ENCODE measurements at places on chromosomes 5 and 9.

DNA sequence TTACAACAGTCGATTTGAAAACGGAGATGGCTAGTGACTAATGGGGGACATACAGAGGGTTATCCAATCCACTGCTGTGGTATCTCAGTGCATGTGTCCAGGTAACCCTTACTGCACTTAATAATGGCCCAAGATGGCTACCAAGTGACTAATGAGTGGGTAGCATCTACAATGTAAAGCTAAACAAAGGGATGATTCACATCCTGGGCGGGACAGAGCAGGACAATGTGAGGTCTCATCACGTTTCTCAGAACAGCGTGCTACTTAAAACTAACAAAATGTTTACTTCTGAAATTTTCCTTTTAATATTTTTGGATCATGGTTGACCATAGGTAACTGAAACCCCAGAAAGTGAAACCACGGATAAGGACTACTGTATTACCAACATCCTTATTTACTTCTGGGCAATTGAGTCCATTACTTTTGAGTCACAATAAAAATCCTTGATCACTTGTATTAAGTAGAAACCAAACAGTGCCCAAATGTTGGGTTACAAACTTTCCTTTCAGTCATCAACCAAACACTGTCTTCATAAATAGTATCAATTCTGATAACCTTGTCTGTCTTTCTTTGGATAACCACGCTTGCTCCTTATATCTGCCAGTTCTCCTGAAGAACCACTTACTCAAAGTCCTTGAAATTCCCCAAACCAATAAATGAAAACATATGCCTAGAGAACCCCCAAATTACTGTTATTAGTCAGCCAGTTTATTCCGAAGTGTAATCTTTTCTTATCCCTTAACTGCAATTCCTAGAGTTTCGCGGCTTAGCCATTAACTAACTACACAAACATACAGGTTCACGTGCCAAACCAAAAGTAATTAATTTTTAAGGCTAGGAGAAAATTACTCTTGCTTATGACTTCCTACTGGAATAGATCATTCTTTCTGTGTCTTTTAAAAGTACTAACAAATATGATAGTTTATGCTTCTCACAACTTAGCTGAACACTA is 59.7 kb downstream of the ELL2 start:
- no peak for DNase-seq

DNA sequence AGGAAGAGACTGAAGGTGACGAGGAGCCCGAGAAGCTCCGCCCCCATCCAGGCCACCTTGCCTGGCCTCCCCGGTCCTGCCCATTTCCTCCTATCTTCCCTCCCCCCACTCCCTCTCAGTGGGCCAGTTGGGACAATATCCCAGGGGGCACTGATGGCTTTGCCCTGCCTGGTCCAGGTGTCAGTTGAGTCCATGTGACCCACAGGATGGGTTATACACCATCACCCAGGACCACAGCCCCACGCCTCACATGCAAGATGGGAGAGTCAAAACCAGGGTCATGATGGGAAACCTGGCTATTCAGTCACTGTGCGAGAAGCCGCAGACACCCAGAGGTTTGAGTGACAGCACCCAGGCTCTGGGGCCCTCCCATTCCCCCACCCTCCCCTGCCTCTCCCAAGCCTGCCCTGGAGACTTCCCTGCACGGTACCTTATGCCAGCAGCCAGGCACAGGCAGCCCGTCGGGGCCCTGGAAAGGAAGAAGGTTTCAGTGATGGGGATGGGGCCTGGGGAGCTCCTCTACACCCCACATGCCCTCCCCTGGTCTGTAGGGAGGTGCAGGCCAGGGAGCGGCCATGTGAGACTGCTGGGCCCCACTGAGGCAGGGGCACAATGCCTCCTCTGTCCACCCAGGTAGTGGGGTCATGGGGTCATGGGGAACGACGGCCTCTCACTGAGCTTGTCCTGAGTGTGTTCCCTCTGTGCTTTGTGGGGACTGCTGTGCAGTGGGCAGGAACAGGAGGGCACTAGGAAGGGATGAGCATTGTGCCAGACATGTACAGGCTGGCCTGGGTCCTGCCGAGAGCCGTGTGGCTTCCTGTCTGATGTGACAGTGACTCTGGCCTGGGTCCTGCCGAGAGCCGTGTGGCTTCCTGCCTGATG is 6.3 kb upstream of the PHYKPL start:
- DNase-seq = no peak

DNA sequence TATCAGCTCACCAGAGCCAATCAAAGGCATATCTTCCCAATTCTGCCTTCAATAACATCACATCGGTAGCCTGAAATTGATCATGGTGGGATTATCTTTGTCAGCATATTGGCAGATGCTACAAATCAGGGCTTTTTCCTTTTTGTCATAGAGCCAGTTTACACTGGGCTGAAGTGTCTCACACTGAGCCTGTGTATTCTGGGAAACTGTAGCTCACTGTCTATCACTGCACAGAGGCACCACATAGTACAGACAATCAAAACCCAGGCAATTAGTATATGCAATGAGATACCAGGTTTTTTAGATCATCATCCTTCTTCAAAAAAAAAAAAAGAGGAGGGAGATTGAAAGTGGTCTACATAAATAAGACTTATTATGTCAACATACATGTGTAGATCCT is 46.6 kb downstream of the ADAM19 start:
- no peak for DNase-seq

GRCh38 chr5:126103868-126104267 is 319.3 kb upstream of the GRAMD2B start:
- DNase-seq = no peak

GRCh38 chr9:113986931-113987330 is 91.2 kb downstream of the AMBP start:
- no peak for DNase-seq

GRCh38 chr5:154135125-154135817 is 55.3 kb upstream of the GALNT10 start:
- no peak for DNase-seq

DNA sequence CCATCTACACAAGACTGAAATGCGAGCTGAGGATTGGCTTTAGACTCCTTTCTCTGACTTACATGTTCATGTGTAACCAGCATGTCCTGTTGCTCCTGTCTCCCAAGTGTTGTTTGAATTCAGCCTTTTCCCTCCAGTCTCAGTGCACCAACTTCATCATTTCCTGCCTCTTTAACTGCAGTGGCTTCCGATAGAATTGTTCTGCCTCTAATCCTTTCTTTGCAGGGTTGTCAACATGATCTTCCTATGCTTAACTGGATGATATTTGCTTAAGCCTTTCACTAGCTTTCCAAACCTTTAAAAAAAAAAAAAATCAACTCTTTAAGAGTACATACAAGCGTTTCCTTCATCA is 6.7 kb upstream of the FYB1 start:
- no peak for DNase-seq

- no peak for DNase-seq
These were observed 6.1 kb downstream of the SLCO4C1 start for GRCh38 chr5:102290004-102290403.

- DNase-seq = no peak
These were observed 9.9 kb upstream of the ALDOB start for GRCh38 chr9:101445353-101446029.

- no peak for DNase-seq
These were observed 61.4 kb upstream of the ICE1 start for GRCh38 chr5:5360941-5361520.

DNA sequence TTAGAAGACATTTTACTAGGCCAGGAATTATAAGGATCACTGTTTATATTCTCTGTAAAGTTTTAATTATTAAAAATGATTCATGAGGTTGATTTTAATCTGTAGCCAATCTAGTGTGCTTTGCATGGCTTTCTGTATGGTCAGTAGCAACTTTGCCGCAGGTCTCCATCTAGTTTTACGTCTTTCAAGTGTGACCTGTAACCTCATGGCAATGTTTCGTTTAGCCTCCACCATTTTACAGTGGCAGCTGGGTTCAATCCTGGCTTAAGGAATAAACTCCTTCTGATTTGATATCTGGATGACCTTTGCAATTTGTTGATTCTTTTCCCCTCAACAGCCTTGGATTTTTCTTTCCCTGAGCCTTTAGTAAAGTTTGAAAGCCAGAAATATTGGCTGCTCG is 434.5 kb upstream of the CDH9 start:
- DNase-seq = no peak

- no peak for DNase-seq
These were observed 507.6 kb downstream of the SPATA31D1 start for GRCh38 chr9:82495884-82496777.

- no peak for DNase-seq
These were observed 210.6 kb downstream of the GOLPH3 start for GRCh38 chr5:31963358-31964006.

- no peak for DNase-seq
These were observed 17.7 kb downstream of the CMBL start for GRCh38 chr5:10289991-10290390.

DNA sequence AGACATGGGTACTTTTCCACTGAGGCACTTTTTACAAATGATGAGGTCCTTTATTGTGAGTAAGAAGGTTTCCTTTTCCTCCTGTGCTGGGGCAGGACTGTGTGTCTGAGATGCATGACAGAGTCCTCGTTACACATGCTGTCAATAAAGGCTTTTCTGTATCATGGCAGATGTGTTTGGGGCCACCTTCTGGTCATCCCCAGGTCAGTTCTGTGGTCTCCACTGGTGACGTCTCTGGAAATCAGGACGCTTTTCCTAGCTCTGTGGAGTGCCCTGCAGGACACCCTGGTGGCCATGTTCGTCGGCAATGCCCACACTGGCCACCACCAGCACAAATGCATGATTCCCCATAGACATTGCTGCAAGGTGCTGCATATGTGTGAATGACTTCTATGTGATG is 2.8 kb downstream of the CMBL start:
- DNase-seq = no peak

DNA sequence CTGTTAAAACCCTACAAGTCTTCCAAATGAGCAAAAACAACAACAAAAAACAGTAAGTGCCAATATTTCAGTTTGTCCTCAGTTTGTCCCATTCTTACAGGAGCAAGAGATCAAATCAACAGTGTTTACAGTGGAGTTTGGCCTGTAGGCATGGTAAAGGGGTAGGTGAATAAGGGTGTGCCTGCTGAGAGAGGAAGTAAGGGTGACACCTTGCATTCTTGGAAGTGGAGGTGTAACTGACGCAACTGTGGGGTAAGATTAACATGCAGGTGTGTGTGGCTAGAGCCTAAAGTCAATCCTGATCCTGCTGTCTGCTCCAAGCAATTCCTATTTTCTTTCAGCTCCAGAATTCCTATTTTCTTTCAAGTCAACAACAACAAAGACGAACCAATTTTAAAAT is 43.4 kb downstream of the PFDN1 start:
- DNase-seq = no peak

- no peak for DNase-seq
These were observed 139.6 kb upstream of the PHYKPL start for GRCh38 chr5:178372142-178372571.

GRCh38 chr5:1793966-1794900 is 5.4 kb downstream of the MRPL36 start:
- DNase-seq = no peak

GRCh38 chr5:60362158-60362557 is 337.8 kb downstream of the DEPDC1B start:
- no peak for DNase-seq

DNA sequence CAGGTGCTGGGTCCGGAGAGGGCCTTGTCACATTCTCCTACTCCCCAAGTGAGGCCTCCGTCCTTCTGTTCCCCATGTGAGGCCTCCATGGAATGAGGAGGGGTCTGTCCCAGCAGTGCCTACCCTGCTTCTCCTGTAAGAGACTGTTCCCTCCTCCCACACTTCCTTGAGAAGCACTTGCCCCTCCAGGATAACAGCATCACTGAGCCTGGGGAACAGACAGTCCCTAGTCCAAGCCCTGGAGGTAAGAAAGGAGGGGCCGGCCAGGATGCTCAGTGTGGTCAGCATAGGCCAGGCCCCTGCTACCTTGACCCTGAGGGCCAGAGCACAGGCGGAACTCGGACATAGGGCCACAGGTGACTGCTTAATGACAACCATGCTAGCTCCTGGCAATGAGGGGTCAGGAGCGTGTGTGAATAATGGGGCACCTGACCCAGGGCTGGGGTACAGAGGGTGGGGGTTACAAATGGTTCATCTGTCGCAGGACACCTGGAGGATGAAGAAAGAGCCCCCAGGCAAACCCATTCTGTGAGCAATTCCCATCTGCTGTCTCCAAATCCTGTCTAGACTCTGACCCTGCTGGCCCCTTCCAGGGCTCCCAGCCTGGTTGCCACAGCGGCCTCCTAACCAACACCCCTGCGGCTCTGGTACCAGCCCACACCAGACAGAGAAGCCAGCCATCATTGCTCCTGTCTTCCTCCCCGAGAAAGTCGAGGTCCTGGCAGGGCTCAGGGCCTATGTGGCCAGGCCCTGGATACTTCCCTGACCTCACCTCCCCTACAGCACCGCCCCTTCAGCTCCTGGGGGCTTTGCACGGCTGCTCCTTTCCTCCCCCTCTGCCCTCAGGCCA is 20.3 kb downstream of the RALGDS start:
- DNase-seq = no peak

- DNase-seq = no peak
These were observed 6.1 kb downstream of the AFAP1L1 start for GRCh38 chr5:149277801-149278200.

DNA sequence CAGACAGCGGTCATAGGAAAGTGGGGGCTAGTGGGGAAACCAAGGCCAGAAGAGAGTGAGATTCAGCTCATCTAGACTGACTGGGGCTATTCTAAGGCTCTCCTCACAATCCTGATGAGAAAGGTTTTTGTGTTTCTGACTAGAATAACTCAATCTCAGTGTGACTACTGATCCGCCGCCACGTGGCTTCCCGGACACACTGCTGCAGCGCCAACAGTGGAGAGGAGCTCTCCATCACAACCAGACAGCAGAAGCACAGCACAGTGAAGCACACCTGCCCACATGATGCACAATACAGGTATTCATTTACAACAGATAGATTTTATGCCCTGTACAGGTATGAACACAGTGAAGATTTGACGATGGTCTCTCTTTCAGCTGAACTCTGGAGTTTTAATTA is 25.4 kb downstream of the NREP start:
- no peak for DNase-seq

GRCh38 chr5:158084292-158084691 is 225.3 kb upstream of the CLINT1 start:
- no peak for DNase-seq

GRCh38 chr9:94675008-94675881 is 35.9 kb upstream of the FBP1 start:
- no peak for DNase-seq

GRCh38 chr5:65946198-65946745 is 19.9 kb downstream of the ERBIN start:
- no peak for DNase-seq

DNA sequence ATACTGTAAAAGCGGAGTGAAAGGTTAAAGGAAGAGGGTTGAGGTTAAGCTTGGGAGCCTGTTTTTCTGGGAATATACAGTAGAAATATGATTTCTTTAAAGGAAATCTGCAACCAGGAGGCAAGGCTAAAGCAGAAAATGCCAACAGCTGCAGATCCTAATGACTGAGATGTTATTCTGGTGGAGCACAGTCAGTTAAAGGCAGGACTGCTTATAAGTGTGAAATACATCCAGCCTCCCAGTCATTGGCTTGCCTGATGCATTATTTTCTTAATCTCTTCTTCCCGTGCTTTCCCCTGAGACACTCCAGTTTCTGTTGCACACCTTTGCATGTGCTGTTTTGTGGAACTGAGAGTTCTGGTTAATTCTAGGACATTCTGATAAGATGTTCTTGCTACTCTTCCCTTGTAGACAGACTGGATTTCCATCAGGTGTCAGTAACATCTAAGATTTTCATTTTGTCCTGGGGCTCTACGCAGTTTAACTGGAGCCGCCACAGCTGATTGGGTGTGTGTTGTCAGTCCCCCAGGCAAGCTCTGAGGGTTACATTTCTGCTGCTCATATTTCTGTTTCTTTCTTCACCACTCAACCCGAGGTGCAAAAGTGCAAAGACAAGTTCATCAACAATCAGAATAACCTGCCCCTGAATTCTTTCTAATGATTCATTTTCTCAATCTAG is 44.4 kb downstream of the CAST start:
- DNase-seq = no peak
